ENCODE measurements at places on chromosomes 11 and 22.

GRCh38 chr11:121329781-121330395 lies 37.3 kb downstream of the SC5D start:
- DNase-seq, result no peak

DNA sequence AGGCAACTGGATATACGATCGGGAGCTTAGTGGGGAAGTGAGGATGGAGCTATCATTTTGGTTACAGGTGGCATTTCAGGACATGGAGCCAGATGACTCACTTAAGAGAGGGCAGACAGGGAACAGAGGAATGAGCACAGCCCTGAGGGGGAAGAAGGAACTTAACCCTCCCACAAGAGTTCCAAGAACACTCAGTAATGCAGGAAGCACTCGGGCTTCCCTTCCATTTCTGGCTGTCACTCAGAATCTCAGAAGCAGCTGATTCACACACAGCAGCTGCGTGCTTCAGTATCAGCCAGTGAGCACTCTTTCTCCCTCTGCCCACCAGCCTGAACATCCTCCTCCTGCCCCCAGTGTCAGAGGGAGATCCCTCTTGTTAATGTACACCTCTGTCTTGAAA lies 34.8 kb downstream of the EFCAB6 start:
- DNase-seq, result peak; percentile 44

GRCh38 chr11:68342459-68343158 lies 30.2 kb downstream of the LRP5 start:
- DNase-seq, result no peak

- no peak for DNase-seq
Measured at GRCh38 chr22:37301144-37301830, 19.0 kb downstream of the CYTH4 start.

GRCh38 chr11:101955278-101955677 lies 39.0 kb upstream of the ANGPTL5 start:
- DNase-seq, result no peak

GRCh38 chr11:128479144-128479543 lies 108.2 kb downstream of the ETS1 start:
- DNase-seq, result no peak

DNA sequence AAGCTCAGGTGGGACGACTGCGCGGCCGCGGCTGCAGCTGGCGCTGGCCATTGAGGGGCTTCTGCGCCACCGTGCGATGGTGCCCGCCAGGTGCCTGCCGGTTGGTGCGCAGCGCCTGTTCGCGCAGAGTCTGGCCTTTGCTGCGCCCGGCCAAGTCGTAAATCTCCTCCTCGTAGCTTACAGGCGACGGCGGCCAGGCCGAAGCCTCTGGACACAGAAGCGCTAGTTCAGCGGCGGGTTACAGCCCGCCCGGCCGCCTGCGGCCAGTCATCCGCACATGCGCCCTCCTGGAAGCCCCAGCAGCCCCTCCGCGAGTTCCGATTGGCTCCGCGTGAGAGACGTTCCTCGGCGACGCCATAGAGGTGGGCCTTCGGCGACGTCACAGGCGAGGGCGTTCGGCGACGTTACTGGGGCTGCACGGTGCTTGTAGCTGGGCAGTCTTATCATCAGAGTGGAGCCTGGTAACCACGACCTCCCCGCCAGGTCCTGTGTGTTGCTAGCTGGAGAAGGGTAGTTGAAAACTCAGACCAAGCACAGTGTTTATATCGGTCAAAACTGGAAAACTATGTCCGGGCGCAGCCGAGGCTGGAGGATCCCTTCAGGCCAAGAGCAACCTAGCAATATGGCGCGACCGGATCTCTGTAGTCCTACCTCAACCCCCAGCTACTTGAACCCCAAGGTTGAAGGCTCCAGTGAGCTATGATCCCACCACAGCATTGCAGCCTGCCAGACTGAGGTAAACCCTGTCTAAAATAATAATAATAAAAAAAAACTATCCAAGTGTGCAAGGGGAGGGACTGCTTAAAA lies 265.7 kb downstream of the OR4C45 start:
- DNase-seq, result no peak

DNA sequence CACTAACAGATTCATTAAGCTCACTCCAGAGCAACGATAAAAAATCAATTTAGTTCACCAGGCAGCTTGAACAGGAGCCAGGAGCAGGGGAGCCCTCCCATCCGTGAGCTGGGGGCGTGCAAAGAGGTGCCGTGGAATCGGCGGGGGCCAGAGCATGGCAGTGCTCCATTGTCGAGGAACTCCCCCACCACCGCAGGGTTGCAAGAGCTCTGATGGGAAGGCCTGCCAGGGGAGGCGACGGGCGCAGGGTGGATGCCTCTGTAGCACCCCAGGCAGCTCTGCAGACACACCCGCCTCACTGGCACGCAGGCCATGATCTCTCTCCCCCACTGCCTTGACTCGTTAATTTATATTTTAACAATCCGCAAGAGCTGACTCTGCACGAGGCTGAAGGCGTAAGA lies 433.2 kb downstream of the MIAT start:
- peak; percentile 78 for DNase-seq

DNA sequence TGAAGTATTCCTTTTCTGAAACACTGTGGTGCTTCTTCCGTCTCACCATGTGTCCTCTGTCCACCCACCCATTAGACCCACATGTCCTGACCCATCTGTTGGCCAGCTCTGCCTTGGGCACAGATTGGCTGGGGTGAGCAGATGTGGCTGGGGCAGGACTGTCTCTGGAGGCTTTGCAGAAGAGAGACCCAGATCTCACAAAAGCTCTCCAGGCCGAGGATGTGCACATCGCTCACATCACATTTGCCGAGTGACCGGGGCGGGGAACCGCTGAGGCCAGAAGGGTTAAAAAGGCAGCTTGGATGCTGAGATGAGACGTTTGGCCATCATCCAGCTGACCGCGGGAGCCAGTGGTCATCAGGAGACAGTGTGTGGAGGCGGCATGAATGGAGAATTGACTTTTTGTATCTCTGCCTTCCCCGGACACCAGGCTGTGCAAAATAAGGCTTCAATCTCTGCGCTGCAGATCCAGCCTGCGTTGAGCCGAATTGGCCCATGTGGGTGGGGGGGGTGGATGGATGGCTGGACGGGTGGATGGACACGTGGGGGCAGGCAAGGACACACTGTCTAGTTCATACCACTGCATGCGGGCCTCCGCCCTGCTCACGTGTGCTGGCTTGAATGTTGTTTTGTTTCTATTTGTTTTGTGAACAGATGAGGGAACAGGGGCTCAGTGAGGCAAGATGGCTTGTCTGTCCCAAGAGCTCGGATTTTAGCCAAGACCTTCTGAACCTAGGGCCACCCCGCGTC lies 6.1 kb downstream of the IFITM10 start:
- DNase-seq, result no peak

GRCh38 chr11:7056828-7057513 lies 31.8 kb upstream of the RBMXL2 start:
- no peak for DNase-seq

DNA sequence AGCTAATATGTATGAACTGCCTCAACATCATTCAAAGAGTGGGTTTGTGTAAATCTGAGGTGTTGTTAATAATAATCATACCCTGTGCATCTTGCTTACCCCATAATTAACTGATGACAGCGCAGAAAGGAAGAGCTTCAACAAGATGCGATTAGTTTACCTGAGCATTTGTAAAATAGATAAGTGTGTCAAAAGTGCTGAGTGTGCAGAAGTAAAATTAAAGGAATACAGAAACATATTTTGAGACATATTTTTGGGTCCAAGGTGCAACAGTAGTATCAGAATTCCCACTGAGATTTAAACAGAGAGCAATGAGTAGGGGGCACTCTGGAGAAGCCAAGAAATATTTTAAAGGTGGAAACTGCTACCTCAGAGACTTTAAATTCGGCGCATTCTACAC lies 6.1 kb downstream of the BLID start:
- no peak for DNase-seq

- DNase-seq, result no peak
Measured at GRCh38 chr11:132846075-132846474, 686.2 kb downstream of the OPCML start.

- DNase-seq, result no peak
Measured at GRCh38 chr22:27808451-27809225, 7.1 kb upstream of the MN1 start.

Measured in caudate nucleus (tissue), 63 donors.